SJSA1 (cell line): ENCODE measurements at places on chromosomes 1 and 21. TPM values are rescaled to one million over a fixed set of nuclear protein-coding genes. Genes with fewer than 3 reads are reported as not detected.

DNA sequence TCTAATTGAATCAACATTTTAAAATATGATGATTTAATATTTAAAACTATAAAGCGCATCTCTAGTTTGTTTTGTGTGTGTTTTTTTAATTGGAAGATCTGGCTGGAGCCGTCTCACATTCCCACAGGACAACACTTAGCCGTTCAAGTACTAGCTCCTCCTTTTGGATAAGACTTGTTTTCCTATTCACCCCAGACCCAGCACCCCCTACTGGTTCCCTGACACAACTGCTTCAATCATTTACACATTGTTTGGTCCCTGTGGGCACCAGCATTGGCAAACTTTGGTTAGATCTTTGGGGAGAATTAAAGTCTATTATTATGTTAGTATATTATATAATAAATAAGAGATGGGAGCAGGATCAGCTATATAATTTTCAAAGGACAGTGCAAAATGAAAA lies 34.5 kb downstream of the TYW3 start:
- H3K4me3 ChIP-seq, result no peak overlapping the region
- no peak overlapping the region for H3K27ac ChIP-seq
- DNase-seq, result no peak

DNA sequence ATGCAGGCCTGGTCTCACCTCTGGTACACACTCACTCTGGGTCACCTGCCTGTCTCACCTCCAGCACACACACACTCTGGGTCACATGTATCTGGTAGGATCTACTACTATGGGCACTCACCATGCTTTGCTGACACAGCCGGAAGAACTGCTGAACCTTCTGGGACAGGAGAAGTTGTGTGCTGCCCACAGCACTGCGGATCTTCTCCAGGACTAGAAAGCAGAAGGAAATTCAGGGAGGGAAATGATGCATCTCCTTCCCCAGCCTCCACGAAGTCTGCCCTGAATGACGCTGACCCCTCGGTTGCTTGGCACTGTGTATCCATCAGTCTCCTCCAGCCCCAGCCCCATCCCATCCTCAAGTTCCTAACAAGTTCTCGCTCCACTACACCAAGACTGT lies 7.9 kb upstream of the SMIM12 start:
- no peak overlapping the region for H3K27ac ChIP-seq
- no peak overlapping the region for H3K4me3 ChIP-seq
- peaks cover 19% of the 10 kb centered on the region for H3K27me3 ChIP-seq
- DNase-seq, result no peak

DNA sequence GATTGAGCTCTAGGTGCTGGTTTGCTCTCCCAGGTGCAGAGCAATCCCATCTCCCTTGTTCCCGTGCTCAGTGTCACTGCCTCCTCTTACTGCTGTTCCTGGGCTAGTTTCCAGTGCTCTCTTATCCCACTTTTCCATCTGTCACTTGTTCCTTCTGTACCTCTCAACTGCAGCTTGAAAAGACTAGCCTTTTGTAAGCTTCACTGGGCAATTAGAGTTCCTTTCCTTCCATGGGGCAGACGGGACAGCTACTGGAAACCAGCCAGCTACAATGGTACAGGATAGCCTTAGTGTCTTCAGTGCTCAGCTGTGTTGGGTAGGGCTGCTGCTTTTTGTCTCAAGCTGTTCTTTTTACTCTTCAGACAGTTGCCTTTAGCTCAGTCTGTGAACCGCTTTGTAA lies 31.6 kb downstream of the AGT start:
- no peak for DNase-seq
- H3K27ac ChIP-seq, result no peak overlapping the region
- peaks cover 53% of the 10 kb centered on the region for H3K36me3 ChIP-seq

DNA sequence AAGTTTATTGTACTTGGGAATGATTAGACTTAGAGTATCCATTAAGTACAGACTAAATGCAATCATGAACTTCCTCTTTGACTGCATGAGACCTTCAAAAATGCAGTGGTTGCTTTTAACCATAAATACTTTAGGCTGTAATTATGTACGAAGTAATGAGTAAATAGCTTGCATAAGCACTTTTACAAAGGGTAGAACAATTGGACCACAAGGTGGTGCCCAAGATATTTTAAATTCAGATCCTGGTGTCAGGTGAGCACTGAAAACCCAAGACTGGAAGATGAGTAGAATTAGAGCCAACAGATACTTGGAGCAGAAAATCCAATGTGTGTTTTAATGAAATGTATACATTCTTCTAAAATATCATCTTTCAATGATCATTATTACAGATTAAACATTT lies 43.4 kb upstream of the RHOU start:
- H3K4me3 ChIP-seq, result no peak overlapping the region
- H3K36me3 ChIP-seq, result no peaks in the 10 kb centered on the region
- H3K4me1 ChIP-seq, result peaks cover 6% of the 10 kb centered on the region; the same call in 1 of the 2 replicates
- H3K27me3 ChIP-seq, result no peaks in the 10 kb centered on the region

DNA sequence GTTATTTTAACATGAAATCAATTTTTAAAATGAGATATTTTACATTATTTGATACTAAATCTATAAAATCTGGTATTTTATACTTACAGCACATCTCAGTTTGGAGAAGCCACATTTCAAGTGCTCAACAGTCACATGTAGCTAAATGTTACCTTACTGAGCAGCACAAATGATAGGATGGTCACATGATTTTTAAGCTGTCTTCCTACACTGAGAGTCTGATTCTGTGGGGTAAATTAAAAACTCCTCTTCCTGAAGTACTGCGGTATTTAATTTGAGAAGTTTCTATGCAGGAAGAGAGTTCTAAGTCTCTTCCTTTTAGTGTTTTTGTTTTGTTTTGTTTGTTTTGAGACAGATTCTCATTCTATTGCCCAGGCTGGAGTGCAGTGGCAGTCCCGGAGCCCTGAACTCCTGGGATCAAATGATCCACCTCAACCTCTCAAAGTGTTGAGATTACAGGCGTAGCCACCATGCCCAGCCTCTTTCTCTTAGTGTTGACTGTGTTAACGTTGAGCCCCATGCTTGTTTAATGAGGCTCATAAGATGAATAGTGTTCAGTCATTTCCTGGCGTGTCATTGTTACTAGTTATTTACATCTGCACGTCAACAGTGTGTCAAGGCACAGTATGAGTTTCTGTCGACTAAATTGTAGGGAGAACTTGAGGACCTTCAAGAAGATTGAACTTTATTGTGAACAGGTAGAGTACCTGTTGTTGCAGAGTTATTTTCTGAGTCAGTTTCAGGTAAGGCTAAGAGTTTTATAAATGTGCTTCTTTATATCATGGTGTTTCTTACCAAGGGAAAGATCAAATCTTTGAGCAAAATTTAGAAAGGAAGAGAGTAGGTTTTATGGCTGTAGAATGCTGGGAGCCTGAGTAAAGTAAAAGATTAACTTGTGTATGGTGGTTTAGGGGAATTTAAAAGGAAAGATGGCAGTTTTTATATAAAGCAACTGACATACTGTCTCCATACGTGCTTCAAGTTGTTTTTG lies 3.3 kb downstream of the CNST start:
- DNase-seq, result peak; percentile 53
- H3K4me3 ChIP-seq, result no peak overlapping the region
- peaks cover 25% of the 10 kb centered on the region for H3K4me1 ChIP-seq
- H3K27me3 ChIP-seq, result no peaks in the 10 kb centered on the region

- H3K27me3 ChIP-seq, result no peaks in the 10 kb centered on the region
- H3K36me3 ChIP-seq, result peaks cover 7% of the 10 kb centered on the region
- no peak overlapping the region for H3K4me3 ChIP-seq
- peaks cover 14% of the 10 kb centered on the region for H3K4me1 ChIP-seq
- DNase-seq, result peak; percentile 61
Measured at GRCh38 chr21:43767984-43768867, 7.9 kb downstream of the CSTB start.

- H3K27ac ChIP-seq, result no peak overlapping the region
- H3K27me3 ChIP-seq, result peaks cover 24% of the 10 kb centered on the region
- peak; percentile 46 for DNase-seq
Measured at GRCh38 chr1:22673486-22674409, 20.7 kb downstream of the C1QB start.

GRCh38 chr1:183932412-183932811 lies 105.1 kb downstream of the COLGALT2 start:
- H3K27me3 ChIP-seq, result no peaks in the 10 kb centered on the region
- no peak for DNase-seq
- H3K27ac ChIP-seq, result no peak overlapping the region
- peaks cover 4% of the 10 kb centered on the region for H3K36me3 ChIP-seq
- H3K4me3 ChIP-seq, result no peak overlapping the region
- H3K4me1 ChIP-seq, result no peaks in the 10 kb centered on the region

GRCh38 chr1:1290238-1290731 lies 10.0 kb downstream of the SCNN1D start:
- no peak overlapping the region for H3K4me3 ChIP-seq
- H3K36me3 ChIP-seq, result peaks cover 25% of the 10 kb centered on the region
- no peaks in the 10 kb centered on the region for H3K27me3 ChIP-seq
- peak; percentile 82 for DNase-seq
- no peak overlapping the region for H3K27ac ChIP-seq

The CBR1 gene
- total RNA-seq, result 105 and 169 TPM in 2 replicates

The BTG2 gene
- total RNA-seq, result 4.0 and 6.6 TPM in 2 replicates

The SAMD11 gene
- 232 and 256 TPM in 2 replicates for total RNA-seq

The ZNF695 gene
- 3.0 and 10.4 TPM in 2 replicates for total RNA-seq
